ENCODE measurements at places on chromosomes 2 and 18. TPM values are rescaled to one million over a fixed set of nuclear protein-coding genes. Genes with fewer than 3 reads are reported as not detected.

- peaks cover 3% of the 10 kb centered on the region for H3K4me1 ChIP-seq
- H3K27ac ChIP-seq, result no peak overlapping the region
- no peak overlapping the region for H3K4me3 ChIP-seq
- H3K36me3 ChIP-seq, result no peaks in the 10 kb centered on the region
- peak; percentile 23 for DNase-seq
These were observed 15.0 kb upstream of the FMNL2 start for GRCh38 chr2:152319822-152320570.

GRCh38 chr18:50372743-50373142, 2.1 kb upstream of the SKA1 start:
- H3K4me1 ChIP-seq, result no peaks in the 10 kb centered on the region
- no peaks in the 10 kb centered on the region for H3K27me3 ChIP-seq
- H3K27ac ChIP-seq, result no peak overlapping the region
- H3K36me3 ChIP-seq, result no peaks in the 10 kb centered on the region
- DNase-seq, result no peak

- DNase-seq, result no peak
- H3K4me3 ChIP-seq, result no peak overlapping the region
These were observed 416.6 kb upstream of the MEX3C start for GRCh38 chr18:51614033-51614432.

DNA sequence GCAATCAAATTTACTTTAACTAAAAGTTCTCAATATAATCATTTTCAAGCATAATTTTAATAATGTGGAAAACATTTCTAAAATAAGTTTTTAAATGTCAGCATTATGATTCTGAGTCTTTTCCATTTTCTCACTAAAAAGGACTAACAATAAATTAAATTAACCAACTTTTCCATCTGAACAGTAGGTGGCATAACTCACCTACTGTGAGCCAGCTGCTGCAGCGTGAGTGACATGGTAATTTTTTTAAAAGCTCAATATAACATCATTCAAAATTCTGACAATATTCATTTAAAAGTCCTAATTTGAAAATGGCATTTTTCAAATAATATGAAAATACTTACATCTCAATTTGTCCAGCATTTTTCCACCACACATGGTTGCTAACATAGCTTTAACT, 66.5 kb downstream of the DTNB start:
- H3K27me3 ChIP-seq, result no peaks in the 10 kb centered on the region
- DNase-seq, result peak; percentile 41
- H3K27ac ChIP-seq, result no peak overlapping the region
- H3K4me1 ChIP-seq, result no peaks in the 10 kb centered on the region

Gene EMILIN2
- under 0.01 TPM for total RNA-seq

Gene EVX2
- total RNA-seq, result not detected

GRCh38 chr18:39464006-39464405, 1898.4 kb upstream of the CELF4 start:
- H3K27ac ChIP-seq, result no peak overlapping the region
- H3K36me3 ChIP-seq, result no peaks in the 10 kb centered on the region
- DNase-seq, result no peak
- H3K27me3 ChIP-seq, result no peaks in the 10 kb centered on the region

GRCh38 chr18:62330650-62331049, 5.5 kb downstream of the TNFRSF11A start:
- peaks cover 13% of the 10 kb centered on the region for H3K4me1 ChIP-seq
- no peak for DNase-seq

- no peak overlapping the region for H3K27ac ChIP-seq
- H3K36me3 ChIP-seq, result no peaks in the 10 kb centered on the region
- H3K4me3 ChIP-seq, result no peak overlapping the region
- H3K4me1 ChIP-seq, result 0 out of 2 replicates have a peak, but pooled peaks cover 1% of the 10 kb centered on the region
These were observed 104.5 kb upstream of the CAVIN2 start for GRCh38 chr2:191951376-191951775.

Gene CMPK2
- 0.28 TPM for total RNA-seq

GRCh38 chr2:240134956-240135520, 1.1 kb downstream of the COPS9 start:
- H3K27ac ChIP-seq, result no peak overlapping the region
- H3K4me3 ChIP-seq, result peak overlapping the region; percentile 95
- DNase-seq, result no peak
- peaks cover 9% of the 10 kb centered on the region for H3K4me1 ChIP-seq
- H3K36me3 ChIP-seq, result peaks cover 29% of the 10 kb centered on the region
- peaks cover 3% of the 10 kb centered on the region for H3K27me3 ChIP-seq
